ENCODE measurements at places on chromosomes 12 and 14. TPM values are rescaled to one million over a fixed set of nuclear protein-coding genes. Genes with fewer than 3 reads are reported as not detected.

DNA sequence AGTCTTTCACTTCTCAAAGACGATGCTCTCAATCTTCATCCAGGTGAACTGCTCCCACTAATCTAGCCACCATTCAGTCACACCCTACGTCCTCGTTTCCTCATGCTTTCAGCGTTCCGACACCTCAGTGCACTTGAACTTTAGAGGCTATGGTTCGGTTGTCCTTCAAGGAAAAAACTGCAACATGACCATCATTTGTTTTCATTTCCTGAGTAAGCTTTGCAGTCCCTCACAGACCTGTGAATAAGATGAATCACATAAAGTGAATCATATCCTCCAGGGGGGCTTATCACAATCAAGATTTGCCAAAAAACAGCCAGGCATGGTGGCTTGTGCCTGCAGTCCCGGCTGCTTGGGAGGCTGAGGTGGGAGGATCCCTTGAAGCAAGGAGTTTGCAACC is 80.2 kb downstream of the TMCC3 start:
- no peaks in the 10 kb centered on the region for H3K36me3 ChIP-seq
- DNase-seq: no peak
- H3K4me1 ChIP-seq: peaks cover 2% of the 10 kb centered on the region
- peaks cover 6% of the 10 kb centered on the region for H3K27me3 ChIP-seq
- no peak overlapping the region for H3K4me3 ChIP-seq

- H3K27me3 ChIP-seq: peaks cover 40% of the 10 kb centered on the region
- peaks cover 4% of the 10 kb centered on the region for H3K4me1 ChIP-seq
- no peak for DNase-seq
- no peaks in the 10 kb centered on the region for H3K36me3 ChIP-seq
- H3K4me3 ChIP-seq: peak within 1 kb of the TSS; percentile 64
These were observed at the start of gene ADCY6 for GRCh38 chr12:48788854-48789775. ADCY6 (minus strand) TSS chr12:48789089; CDS start chr12:48783434, 5,655 bp downstream.

The OR6C3 gene
- not detected for total RNA-seq

The G2E3 gene
- 28.6 TPM for total RNA-seq

DNA sequence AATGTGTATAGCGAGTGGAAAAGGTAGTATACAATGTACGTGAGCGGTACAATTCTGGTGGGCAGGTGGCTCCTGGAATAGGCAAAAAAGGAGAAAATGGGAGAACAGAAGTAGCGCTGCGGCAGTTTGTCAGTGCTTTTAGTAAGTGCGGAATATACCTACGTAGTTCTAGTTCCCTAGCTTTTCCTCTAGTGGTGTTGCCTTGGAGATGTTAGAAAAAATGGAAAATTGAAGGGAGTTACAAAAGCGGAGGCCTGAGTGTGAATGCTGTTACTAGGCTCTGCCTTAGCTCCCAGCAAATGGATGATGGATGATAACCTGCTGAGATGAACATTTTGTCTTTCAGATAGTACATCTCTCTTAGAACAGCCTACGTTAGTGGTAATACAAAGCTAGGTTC is 1.1 kb downstream of the TTC8 start:
- H3K27me3 ChIP-seq: no peaks in the 10 kb centered on the region
- peaks cover 9% of the 10 kb centered on the region for H3K4me1 ChIP-seq
- H3K4me3 ChIP-seq: peak overlapping the region; percentile 80
- no peak for DNase-seq
- H3K36me3 ChIP-seq: no peaks in the 10 kb centered on the region

The DPPA3 gene
- total RNA-seq: not detected

The CDCA3 gene
- total RNA-seq: 108 TPM

GRCh38 chr14:58701156-58701555 is 63.4 kb downstream of the DACT1 start:
- H3K4me3 ChIP-seq: no peak overlapping the region
- no peak for DNase-seq
- H3K4me1 ChIP-seq: no peaks in the 10 kb centered on the region
- no peak overlapping the region for H3K27ac ChIP-seq
- no peaks in the 10 kb centered on the region for H3K27me3 ChIP-seq

- no peaks in the 10 kb centered on the region for H3K4me1 ChIP-seq
- no peak for DNase-seq
- no peaks in the 10 kb centered on the region for H3K27me3 ChIP-seq
- H3K36me3 ChIP-seq: peaks cover 2% of the 10 kb centered on the region
- H3K4me3 ChIP-seq: no peak overlapping the region
These were observed 1028.7 kb downstream of the AACS start for GRCh38 chr12:126093908-126094307.

- peaks cover 4% of the 10 kb centered on the region for H3K36me3 ChIP-seq
- H3K4me3 ChIP-seq: peak overlapping the region; percentile 10
- peak overlapping the region; percentile 54 for H3K27ac ChIP-seq
- peaks cover 61% of the 10 kb centered on the region for H3K4me1 ChIP-seq
- no peak for DNase-seq
These were observed 68.5 kb downstream of the SPPL3 start for GRCh38 chr12:120835657-120836056.

- peaks cover 2% of the 10 kb centered on the region for H3K4me1 ChIP-seq
- H3K27me3 ChIP-seq: peaks cover 14% of the 10 kb centered on the region
- no peak overlapping the region for H3K4me3 ChIP-seq
- peak; percentile 75 for DNase-seq
These were observed 8.7 kb upstream of the SPATS2 start for GRCh38 chr12:49358483-49359141.

The OAS2 gene
- 196 TPM for total RNA-seq

The CACNA2D4 gene
- total RNA-seq: 2.7 TPM

GRCh38 chr12:12024911-12025682 is 45.6 kb upstream of the BCL2L14 start:
- DNase-seq: peak; percentile 79
- H3K4me1 ChIP-seq: peaks cover 66% of the 10 kb centered on the region
- H3K27ac ChIP-seq: peak overlapping the region; percentile 72
- no peaks in the 10 kb centered on the region for H3K27me3 ChIP-seq

All from activated naive CD4-positive, alpha-beta T cell treated with anti-CD3 and anti-CD28 coated beads for 36 hours (primary cell).